Calu3 (cell line): ENCODE measurements at places on chromosomes 3 and 15. TPM values are rescaled to one million over a fixed set of nuclear protein-coding genes. Genes with fewer than 3 reads are reported as not detected.

DNA sequence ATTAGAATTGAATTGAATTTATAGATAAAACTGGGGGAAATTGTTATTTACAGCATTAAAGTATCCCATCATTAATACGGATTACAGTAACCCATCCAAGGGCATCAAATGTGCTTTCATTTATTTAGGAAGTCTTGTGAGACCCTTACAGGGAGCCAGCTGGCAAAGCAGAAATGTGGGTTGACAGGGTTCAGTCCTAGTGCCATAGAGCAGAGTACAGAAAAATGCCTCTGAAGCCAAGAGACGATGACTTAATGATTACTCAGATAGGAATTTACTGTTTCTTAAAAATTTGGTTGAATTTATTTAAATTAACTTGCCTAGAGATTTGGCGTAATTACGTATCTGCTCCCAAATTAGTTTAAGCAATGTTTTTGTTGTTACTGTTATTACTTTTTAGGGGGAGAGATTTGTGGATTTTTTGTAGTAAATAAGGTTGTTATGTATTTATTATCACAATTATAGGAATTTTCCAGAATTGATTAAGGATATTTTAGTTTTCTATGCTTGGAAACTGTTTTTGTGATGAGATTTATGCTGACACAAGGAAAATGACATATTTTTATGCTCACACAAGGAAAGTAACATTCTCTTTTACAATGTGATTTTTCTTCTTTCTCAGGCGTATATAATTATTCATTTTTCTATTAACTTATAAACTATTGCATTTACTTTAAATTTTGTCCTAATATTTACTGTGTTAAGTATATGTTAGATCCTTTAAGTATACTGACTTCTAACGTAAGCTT, 152.0 kb downstream of the EPHA6 start:
- H3K4me1 ChIP-seq: no peaks in the 10 kb centered on the region
- H3K36me3 ChIP-seq: no peaks in the 10 kb centered on the region
- no peak overlapping the region for H3K27ac ChIP-seq
- no peak for DNase-seq
- no peaks in the 10 kb centered on the region for H3K27me3 ChIP-seq
- H3K4me3 ChIP-seq: no peak overlapping the region

GRCh38 chr3:31532587-31533168, at the start of gene STT3B:
STT3B (plus strand) TSS chr3:31532925; CDS start chr3:31532999, 74 bp downstream.
- H3K27ac ChIP-seq: peak within 1 kb of the TSS; percentile 96
- no peaks in the 10 kb centered on the region for H3K27me3 ChIP-seq
- peak; percentile 84 for DNase-seq
- peaks cover 54% of the 10 kb centered on the region for H3K36me3 ChIP-seq
- peaks cover 10% of the 10 kb centered on the region for H3K4me1 ChIP-seq
- H3K4me3 ChIP-seq: no peak within 1 kb of the TSS

DNA sequence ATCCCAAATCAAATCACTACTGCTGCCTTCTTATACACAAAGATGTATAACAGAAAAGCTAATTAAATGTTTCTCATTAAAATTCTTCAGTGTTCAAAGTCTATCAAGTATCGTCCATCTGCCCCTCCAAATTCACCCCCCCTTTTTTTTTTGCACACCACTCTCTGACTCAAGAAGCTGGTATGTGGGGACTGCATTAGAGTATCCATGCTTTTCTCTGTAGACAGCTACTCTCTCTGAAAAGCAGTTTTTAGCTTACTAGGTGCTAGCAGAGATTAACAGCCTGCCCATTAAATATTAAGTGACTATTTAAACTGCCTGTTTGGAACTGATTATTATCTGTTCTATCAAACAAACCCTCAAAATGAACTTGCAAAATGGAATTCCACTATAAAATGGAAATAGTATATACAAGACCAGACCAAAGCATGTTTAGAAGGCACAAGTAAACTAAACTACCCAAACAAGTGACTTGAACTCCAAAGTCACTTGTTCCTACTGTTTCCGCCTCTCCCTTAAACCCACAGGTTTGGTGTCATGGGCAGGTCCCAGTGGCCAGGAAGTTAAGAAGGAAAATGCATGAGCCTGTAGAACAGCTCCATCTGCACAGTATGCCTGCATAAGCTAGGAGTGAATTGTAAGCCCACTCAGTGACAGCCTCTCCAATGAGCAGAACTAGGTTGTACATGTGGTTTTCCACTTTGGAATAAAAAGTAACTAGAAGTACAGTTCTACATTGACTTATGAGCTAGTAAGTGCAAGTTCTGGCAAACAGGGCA, 32.5 kb downstream of the GBE1 start:
- H3K27ac ChIP-seq: no peak overlapping the region
- H3K4me3 ChIP-seq: no peak overlapping the region
- H3K36me3 ChIP-seq: no peaks in the 10 kb centered on the region

Gene UACA
- 31.9 and 35.5 TPM in 2 replicates for total RNA-seq

Gene DAZL
- not detected in 2 replicates for total RNA-seq
